ENCODE measurements at places on chromosomes 5 and 9. TPM values are rescaled to one million over a fixed set of nuclear protein-coding genes. Genes with fewer than 3 reads are reported as not detected.

Gene MAN1B1
- total RNA-seq, result 20.9 TPM

- H3K27me3 ChIP-seq, result no peaks in the 10 kb centered on the region
- H3K4me1 ChIP-seq, result peaks cover 20% of the 10 kb centered on the region
- no peak overlapping the region for H3K27ac ChIP-seq
- DNase-seq, result no peak
These were observed 79.1 kb upstream of the RARS1 start for GRCh38 chr5:168407211-168407610.

- H3K27ac ChIP-seq, result no peak overlapping the region
- H3K4me1 ChIP-seq, result no peaks in the 10 kb centered on the region
- no peaks in the 10 kb centered on the region for H3K27me3 ChIP-seq
- no peak overlapping the region for H3K4me3 ChIP-seq
- no peaks in the 10 kb centered on the region for H3K36me3 ChIP-seq
These were observed 147.1 kb downstream of the ENC1 start for GRCh38 chr5:74493411-74493810.

- H3K36me3 ChIP-seq, result no peaks in the 10 kb centered on the region
- H3K27ac ChIP-seq, result no peak overlapping the region
- no peak for DNase-seq
- H3K4me1 ChIP-seq, result no peaks in the 10 kb centered on the region
These were observed 1709.6 kb upstream of the WWC1 start for GRCh38 chr5:166581826-166582225.

Gene SLC6A19
- not detected for total RNA-seq

DNA sequence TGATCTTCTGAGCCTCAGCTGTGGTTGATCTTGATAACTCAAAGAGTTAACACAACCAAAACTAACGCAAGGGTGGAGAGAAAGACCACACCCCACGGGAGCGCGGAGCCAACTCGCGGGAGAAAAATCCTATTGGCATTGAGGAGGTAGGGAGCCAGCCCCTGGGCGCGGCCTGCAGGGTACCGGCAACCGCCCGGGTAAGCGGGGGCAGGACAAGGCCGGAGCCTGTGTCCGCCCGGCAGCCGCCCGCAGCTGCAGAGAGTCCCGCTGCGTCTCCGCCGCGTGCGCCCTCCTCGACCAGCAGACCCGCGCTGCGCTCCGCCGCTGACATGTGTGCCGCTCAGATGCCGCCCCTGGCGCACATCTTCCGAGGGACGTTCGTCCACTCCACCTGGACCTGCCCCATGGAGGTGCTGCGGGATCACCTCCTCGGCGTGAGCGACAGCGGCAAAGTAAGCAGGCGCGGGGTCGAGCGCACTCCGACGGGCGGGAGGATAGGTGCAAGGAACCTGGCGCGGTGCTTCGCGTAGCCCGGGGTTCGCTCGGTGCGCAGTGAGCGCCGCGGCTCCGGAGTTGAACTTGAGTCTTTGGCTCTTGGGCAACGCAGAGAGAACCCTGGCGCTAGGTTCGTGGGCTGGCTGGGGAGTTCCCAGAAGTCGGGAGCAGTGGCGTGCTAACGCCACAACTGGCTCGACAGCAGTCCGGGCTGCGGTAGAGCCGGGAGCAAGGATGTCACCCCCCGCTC is at the start of gene GDA:
Gene GDA, plus strand, starts transcription at position 210 of the 745 bp plus-strand sequence. Its CDS starts 120 bp downstream, at position 330.
- H3K36me3 ChIP-seq, result no peaks in the 10 kb centered on the region
- no peaks in the 10 kb centered on the region for H3K27me3 ChIP-seq
- H3K4me3 ChIP-seq, result no peak within 1 kb of the TSS
- H3K4me1 ChIP-seq, result no peaks in the 10 kb centered on the region

- DNase-seq, result no peak
- H3K27me3 ChIP-seq, result no peaks in the 10 kb centered on the region
- H3K27ac ChIP-seq, result no peak overlapping the region
These were observed 374.9 kb downstream of the TMEM38B start for GRCh38 chr9:106069241-106069640.

DNA sequence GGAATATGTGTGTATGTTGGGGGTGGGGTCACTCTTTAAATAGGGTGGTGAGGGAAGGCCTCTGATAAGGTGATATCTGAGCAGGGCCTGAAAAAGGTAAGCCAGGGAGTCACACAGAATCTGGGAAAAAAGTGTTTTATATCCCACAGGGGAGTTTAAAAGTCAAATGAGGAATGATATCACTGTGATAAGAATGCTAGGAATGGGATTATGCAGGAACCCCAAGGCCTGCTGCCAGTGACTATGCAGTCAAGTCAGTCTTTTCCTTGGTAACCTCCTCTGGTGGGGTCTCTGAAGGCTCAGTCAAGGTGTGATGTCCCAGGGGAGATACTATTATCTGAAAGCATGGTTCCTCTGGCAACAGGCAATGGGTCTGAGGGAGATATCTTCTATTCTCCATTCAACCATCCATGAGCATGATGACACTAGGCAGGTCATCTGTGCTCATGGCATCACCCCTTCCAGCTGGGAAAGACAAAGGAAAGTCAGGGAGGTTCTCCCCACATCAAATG is 53.5 kb downstream of the GRIA1 start:
- H3K4me3 ChIP-seq, result no peak overlapping the region
- H3K27ac ChIP-seq, result no peak overlapping the region
- no peak for DNase-seq
- no peaks in the 10 kb centered on the region for H3K4me1 ChIP-seq

DNA sequence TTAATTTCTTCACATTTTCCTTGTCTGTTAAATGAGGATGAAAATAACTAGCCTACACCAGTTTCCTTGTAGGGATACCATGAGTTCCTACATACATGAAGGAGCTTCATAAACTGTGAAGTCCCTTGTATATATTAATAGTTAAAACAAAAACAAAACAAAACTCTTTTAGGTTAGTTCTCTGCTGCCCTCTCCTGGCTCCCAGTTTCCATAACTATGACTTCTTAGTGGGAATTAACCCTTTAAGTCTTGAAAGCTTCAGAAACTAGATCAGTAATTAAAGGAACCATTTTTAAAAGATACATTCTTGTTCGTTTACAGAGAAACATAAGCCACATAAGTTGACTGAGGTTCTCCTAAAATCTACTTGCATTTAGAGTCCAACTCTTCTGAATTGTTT is 500.0 kb upstream of the C9orf72 start:
- no peak overlapping the region for H3K4me3 ChIP-seq
- H3K27ac ChIP-seq, result no peak overlapping the region
- H3K4me1 ChIP-seq, result no peaks in the 10 kb centered on the region

DNA sequence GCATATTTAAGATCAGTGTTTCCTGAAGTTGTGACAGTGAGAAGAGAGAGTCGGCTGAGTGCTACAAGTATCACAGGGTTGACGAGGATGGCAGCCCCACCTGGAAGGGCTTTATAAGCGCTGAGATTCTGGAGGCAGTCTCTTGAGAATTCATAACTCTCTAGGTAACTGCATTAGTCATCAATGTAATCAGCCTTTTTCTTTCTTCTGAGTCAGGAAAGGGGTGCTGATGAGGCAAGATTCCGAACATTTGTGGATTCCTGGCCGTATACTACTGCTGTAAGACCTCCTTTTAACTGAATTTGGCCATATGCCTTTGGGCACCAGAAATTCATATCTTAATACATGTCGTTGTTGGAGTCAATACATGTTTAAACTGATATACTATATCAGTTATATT is 6.6 kb upstream of the RNF20 start:
- peaks cover 11% of the 10 kb centered on the region for H3K4me1 ChIP-seq
- H3K36me3 ChIP-seq, result no peaks in the 10 kb centered on the region
- H3K27ac ChIP-seq, result no peak overlapping the region
- H3K27me3 ChIP-seq, result no peaks in the 10 kb centered on the region

GRCh38 chr5:76763136-76763535 is 47.2 kb downstream of the F2R start:
- peak; percentile 21 for DNase-seq
- no peaks in the 10 kb centered on the region for H3K4me1 ChIP-seq
- H3K36me3 ChIP-seq, result no peaks in the 10 kb centered on the region

Gene TAS2R1
- not detected for total RNA-seq

Gene GABRA1
- not detected for total RNA-seq

- H3K36me3 ChIP-seq, result no peaks in the 10 kb centered on the region
- no peak overlapping the region for H3K4me3 ChIP-seq
- H3K27ac ChIP-seq, result no peak overlapping the region
- H3K27me3 ChIP-seq, result no peaks in the 10 kb centered on the region
These were observed 53.2 kb upstream of the CTXN3 start for GRCh38 chr5:127595484-127596368.

- no peak for DNase-seq
- no peaks in the 10 kb centered on the region for H3K36me3 ChIP-seq
- H3K27me3 ChIP-seq, result no peaks in the 10 kb centered on the region
- H3K4me3 ChIP-seq, result no peak overlapping the region
These were observed 49.7 kb downstream of the FAM174A start for GRCh38 chr5:100584889-100585288.

GRCh38 chr9:71209890-71210289 is 88.5 kb upstream of the TRPM3 start:
- H3K4me1 ChIP-seq, result no peaks in the 10 kb centered on the region
- DNase-seq, result no peak
- H3K4me3 ChIP-seq, result no peak overlapping the region
- no peaks in the 10 kb centered on the region for H3K36me3 ChIP-seq

DNA sequence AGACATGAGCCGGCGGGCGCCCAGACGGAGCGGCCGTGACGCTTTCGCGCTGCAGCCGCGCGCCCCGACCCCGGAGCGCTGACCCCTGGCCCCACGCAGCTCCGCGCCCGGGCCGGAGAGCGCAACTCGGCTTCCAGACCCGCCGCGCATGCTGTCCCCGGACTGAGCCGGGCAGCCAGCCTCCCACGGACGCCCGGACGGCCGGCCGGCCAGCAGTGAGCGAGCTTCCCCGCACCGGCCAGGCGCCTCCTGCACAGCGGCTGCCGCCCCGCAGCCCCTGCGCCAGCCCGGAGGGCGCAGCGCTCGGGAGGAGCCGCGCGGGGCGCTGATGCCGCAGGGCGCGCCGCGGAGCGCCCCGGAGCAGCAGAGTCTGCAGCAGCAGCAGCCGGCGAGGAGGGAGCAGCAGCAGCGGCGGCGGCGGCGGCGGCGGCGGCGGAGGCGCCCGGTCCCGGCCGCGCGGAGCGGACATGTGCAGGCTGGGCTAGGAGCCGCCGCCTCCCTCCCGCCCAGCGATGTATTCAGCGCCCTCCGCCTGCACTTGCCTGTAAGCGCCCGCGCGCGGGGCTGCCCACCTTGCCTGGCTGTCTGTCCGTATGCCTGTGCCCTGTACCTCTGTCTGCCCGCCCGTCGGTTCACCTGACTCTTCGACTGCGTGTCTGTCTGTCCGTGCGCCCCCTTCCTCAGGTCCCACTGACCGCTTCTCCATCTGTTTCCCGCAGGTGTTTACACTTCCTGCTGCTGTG is 412 bp downstream of the FGF18 start:
- H3K27me3 ChIP-seq, result no peaks in the 10 kb centered on the region
- peak; percentile 57 for DNase-seq
- H3K4me3 ChIP-seq, result peak overlapping the region; percentile 19
- no peak overlapping the region for H3K27ac ChIP-seq
